Mesothelial cell of epicardium (in vitro differentiated cells): ENCODE measurements at places on chromosomes 6 and 20.
A peak's percentile ranks its signal among the peaks of the same experiment; 100 is the strongest.

- DNase-seq: no peak
Measured at GRCh38 chr6:122389704-122390372, 9.6 kb upstream of the HSF2 start.

- no peak for DNase-seq
Measured at GRCh38 chr6:148945301-148946021, 198.6 kb downstream of the UST start.

DNA sequence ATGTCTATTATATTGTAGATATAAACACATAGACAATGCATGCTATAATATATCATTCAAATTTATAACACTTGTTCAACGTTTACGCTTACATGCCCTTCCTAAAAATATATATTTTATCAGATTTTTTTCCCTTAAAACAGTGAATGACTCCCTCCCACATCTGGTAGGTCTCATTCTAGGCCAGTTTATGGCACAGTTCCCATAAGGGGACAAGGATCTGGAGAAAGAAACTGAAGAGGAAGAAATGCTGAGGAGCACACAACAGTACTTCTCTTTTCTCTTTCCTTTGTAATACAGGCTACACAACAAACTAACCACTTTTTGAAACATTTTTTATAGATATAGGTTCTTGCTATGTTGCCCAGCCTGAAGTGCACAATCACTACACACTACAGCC is 48.6 kb upstream of the RCAN2 start:
- no peak for DNase-seq

DNA sequence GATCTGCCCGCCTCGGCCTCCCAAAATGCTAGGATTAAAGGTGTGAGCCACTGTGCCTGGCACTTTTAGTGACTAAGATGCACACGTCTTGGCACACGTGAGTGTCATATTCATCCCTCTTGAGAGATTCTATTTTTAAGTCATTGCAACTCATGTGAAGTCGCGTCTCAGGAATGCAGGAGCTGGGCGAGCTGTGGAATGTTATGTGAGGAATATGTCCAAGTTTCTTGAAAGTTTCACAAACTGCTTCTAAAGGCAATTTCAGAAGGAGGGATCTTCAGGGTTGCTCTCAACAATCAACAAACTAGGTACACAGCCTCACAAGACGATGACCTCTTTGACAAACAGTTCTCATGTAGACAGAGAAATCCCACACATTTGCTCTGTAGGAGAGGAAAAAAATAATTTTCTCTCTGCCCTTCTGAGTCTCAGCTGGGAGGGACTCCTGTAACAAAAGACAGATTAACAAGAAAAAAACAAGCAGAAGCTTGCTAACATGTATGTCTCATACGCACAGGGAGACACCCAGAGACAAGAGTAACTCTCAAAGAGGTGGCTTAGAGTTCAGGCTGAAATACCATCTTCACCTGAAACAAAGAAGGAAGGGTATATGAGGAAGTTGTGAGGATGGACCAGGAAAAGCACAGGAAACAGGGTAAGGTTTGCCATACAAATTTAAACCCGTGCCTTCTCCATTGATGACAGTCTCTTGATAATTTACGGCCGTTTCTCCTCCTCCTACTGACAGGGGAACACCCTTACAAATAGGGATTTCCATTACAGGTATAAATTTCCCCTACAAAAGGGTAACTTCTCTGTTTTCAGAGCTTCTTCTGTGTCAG is 45.3 kb upstream of the FAM50B start:
- DNase-seq: no peak

DNA sequence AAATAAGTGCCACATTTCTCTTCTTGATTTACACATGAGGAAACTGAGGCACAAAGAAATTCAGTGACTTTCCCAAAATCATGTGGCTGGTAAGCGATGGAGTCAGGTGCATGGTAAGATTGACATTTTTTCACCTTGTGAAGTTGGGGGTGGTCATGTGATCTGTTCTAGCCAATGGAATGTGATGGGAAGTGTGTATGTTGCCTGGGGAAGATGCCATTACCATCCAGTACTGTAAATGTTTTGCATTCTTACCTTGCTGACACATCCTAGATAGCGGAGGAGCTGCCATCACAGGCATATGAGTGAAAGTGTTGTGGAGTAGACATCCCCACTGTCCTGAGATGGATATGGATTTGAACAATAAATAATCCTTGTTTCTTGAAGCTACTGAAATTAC is 499.6 kb upstream of the SULF2 start:
- DNase-seq: no peak

DNA sequence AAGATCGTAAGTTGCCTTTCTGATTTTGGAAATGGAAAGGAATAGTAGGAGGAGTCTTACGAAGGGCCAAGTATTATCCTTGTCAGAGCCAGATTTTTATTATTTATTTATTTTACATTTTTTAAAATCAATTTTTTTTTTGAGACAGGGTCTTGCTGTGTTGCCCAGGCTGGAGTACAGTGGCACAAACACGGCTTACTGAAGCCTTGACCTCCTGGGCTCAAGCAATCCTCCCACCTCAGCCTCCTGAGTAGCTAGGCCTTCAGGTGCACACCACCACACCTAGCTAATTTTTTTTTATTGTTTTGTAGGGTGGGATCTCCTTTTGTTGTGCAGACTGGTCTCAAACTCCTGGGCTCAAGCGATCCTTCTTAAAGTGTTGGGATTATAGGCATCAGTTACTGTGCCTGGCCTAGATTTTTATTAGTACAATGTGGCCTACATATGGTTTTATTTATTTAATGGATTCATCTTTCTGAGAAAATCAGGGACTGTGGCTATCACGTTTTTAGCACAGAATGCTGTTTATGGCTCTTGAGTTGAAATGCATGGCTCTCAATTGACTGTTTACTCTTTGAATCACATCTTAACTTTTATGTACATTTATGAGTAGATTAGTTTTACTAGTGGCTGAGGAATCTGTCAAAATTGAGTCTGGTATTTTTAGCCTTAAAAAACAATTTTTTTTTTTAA is 16.7 kb downstream of the CDC5L start:
- DNase-seq: no peak

- peak; percentile 84 for DNase-seq
Measured at GRCh38 chr6:10412461-10413261, 2.2 kb downstream of the TFAP2A start.

DNA sequence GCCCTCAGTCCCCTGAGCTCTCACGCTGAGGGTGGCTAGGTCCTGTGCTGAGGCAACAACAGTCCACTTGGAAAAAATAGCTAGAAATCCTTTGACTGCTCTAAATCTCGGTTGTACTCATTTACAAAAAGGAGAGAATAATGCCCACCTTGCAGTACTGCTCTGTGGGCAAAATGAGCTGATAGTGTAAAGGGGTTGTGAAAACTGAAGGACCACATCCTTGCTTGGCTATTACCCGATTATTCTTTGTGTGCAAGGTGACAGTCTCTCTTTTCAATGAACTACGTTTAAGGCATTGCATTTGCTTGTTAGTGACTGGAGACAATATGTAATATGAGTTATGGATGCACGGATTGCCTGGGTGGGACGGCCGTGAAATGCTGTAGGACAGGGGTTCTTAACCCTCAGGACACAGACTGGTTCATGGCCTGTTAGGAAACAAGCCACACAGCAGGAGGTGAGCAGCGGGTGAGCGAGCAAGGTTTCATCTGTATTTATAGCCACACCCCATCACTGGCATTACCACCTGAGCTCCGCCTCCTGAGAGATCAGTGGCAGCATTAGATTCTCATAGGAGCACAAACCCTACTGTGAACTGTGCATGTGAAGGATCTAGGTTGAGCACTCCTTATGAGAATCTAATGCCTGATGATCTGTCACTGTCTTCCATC is 14.6 kb downstream of the SAMD3 start:
- DNase-seq: no peak

DNA sequence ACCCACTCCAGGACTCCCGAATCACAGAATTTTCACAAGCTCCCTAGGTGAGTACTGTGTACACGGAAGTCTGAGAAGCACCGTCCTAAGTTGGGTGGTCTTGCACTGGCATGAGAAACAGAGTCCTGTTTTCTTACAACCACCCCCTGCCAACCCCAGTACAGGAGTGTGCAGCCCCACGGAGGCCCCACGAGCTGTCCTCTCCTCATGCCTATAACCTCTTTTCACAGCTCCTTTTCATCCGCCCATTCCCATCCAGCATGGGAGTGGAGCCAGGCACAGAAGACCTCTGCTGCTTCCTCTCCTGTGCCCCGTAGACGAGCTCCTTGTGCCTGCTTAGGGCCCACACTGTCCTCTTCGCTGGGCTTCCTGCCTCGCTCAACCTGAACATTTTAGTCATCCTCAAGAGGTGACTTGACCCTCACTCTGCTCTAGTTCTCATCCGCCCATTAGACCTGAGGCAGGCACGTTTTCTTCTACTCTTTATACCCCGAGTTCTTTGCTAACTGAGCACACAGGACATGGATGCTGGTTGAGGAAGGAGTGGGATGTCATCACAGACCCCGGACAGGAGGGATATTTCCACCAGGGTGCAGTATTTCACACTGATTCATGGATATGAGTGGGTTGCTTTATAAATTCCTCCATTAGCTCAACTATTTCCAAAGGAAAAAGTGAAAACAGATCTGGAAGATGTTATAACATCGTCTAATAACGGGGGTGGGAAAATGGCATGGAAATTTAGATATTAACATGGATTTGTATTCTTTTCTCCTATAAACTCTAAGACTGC is 160.5 kb downstream of the TTLL2 start:
- DNase-seq: no peak

- DNase-seq: no peak
Measured at GRCh38 chr6:80531681-80532619, 425.5 kb downstream of the BCKDHB start.

DNA sequence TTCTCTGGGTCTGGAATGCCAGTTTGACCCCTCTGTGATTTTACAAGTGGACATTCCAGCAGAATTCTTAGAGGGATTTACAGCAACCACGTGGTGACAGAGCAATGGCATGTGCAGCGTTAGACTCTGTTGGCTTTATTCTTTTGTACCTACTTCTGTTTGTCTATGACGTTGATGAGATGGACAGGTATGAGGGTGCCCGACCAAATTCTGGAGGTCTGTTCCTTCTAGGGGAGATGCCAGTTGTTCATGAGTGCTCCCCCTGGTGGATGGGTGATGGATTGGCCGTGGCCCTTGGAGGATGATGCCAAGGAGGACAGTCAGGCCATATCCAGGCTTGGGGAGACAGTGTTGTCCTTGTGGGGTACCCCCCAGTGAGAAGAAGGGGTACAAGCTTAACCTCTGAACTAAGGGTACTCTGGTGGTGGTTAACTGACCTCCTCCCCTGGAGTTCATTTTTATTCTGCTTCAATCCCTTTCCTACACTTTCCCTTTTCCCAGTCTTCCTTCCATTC is 198.6 kb downstream of the DTNBP1 start:
- no peak for DNase-seq

- no peak for DNase-seq
Measured at GRCh38 chr6:138590796-138591709, 91.8 kb upstream of the NHSL1 start.

- DNase-seq: no peak
Measured at GRCh38 chr20:24446811-24447210, 22.6 kb upstream of the SYNDIG1 start.

GRCh38 chr6:117110146-117110545 is 155.2 kb upstream of the VGLL2 start:
- no peak for DNase-seq

- no peak for DNase-seq
Measured at GRCh38 chr6:39887692-39888450, 46.4 kb downstream of the MOCS1 start.

- no peak for DNase-seq
Measured at GRCh38 chr6:40287296-40287850, 299.8 kb downstream of the LRFN2 start.

GRCh38 chr6:100344321-100344720 is 120.4 kb downstream of the SIM1 start:
- DNase-seq: no peak

- DNase-seq: no peak
Measured at GRCh38 chr6:91328241-91328640, 741.4 kb upstream of the MAP3K7 start.

- peak; percentile 71 for DNase-seq
Measured at GRCh38 chr6:25490018-25490801, 161.8 kb upstream of the SCGN start.

DNA sequence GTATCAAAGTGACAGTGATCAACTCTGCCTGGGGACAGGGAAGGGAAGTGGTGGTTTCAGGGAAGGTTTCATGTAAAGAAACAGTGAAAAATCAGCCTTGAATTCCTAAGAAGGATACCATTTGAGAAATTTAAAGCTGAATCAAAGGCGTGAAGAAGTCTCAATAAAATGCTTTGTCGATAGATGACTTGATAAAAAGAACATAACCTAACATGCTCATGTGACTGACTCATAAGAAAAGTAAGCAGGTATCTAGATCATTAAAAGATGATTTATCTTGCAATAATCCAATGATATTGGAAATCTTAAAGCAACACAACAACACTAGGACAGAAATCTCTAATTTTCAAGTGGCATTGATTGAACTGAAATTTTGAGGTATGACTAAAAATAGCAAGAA is 14.3 kb downstream of the EDN1 start:
- no peak for DNase-seq

DNA sequence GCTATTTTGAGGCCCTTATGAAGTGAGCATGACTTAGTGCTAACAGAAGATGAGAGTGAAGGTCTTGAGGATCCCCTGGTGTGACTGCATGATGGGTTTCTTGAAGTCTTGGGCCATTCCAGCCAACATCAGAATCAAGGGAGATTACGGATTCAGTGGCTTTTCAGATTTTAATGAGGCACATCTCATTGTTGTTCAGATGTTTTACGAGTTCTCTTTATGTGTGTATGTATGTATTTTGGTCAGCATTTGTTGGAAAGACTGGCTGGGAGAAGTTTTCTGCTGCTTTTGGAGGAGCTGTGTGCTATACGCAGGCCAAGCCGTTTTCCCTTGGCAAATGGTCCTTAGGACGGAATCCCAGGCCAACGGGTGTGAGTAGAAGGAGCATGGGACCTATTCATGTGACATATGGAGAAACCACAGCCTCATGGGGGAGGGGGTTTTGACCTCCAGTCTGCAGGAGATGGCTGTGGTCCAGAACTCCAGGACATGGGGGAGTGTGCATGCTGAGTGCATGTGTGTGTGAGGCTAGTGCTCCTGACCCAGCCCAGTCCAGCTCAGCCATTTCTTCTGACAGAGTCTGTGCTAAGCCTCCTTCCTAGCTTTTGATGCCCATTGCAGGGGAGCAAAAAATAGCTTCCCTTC is 35.3 kb downstream of the CHMP4B start:
- no peak for DNase-seq

DNA sequence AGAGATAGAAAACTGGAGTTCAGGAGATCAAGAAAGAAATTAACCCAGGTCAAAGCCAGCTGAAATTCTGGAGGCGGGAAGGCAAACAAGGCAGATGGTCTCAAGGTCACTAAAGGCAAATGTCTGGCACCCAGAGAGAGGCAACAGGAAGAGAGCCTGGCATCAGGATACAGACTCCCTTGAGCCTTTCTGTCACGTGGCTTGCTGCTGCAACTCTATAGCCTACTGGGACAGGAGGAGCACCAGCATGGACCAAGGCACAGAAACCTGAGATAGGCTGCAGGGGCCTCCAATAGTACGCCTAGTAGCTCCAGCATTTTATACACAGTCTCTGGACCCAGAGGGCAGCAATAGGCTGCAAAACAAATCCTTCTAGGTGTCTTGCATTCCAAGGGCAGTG is 75.1 kb downstream of the SEL1L2 start:
- no peak for DNase-seq

- no peak for DNase-seq
Measured at GRCh38 chr20:25016471-25016870, 23.9 kb upstream of the APMAP start.
